B cell (primary cell): ENCODE measurements at places on chromosomes 2 and 18.
A peak's percentile ranks its signal among the peaks of the same experiment; 100 is the strongest.

DNA sequence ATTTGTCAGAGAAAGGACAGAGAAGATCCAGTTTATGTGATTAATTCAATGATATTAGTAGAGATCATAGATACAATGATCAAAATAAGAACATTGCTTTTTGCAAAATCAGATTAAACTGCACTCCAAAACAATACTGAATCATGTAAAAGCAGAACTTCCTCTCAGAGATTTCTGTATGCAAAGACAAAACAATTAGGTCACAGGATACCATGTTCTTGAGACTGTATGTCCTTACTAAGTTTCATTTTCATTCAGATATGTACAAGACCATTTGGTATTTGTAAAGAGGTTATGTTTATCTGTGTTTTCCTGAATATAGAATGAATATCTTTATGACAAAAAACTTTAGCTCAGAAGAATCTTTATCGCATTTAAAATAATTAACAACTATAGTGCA, 161.8 kb downstream of the DLGAP1 start:
- no peaks in the 10 kb centered on the region for H3K36me3 ChIP-seq
- no peaks in the 10 kb centered on the region for H3K27me3 ChIP-seq
- H3K27ac ChIP-seq = no peak overlapping the region

DNA sequence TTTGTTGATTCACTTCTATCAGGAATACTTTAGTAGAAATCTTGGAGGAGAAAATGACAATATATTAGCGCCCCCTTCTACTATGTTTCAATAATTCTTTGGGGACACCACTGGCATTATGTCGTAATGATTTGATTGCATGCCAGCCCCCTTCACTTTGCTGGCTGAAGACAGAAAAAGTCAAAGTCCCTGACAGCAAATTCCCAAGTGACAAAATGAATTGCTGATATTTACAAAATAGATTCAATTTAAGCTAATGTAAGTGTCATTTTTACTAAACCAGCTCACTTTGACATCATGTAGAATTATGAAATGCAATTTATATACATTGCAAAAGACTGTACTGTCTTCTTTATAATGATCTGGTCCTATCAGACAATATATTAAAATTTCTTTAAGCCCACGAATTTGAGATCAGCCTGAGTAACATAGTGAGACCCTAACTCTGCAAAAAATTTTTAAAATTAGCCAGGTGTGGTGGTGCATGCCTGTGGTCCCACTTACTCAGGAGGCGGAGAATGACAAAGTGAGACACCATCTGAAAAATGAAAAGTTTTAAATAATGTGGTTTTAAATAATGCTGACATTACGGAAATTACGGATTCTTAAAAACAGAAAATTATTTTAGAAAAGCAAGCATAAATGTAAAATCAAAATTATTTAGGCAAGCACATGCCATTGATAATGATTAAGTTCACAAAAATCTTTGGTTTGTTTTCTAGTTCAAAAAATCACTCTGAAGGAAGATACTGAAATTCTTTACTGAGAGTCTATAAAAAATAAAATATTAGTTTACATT, 520.1 kb upstream of the PKDCC start:
- H3K4me1 ChIP-seq = no peaks in the 10 kb centered on the region
- H3K4me3 ChIP-seq = no peak overlapping the region
- DNase-seq = no peak
- H3K27ac ChIP-seq = no peak overlapping the region
- no peaks in the 10 kb centered on the region for H3K27me3 ChIP-seq

GRCh38 chr2:140975237-140975636, 1155.6 kb downstream of the LRP1B start:
- no peak for DNase-seq
- H3K36me3 ChIP-seq = no peaks in the 10 kb centered on the region
- H3K4me3 ChIP-seq = no peak overlapping the region
- H3K4me1 ChIP-seq = no peaks in the 10 kb centered on the region
- no peak overlapping the region for H3K27ac ChIP-seq

DNA sequence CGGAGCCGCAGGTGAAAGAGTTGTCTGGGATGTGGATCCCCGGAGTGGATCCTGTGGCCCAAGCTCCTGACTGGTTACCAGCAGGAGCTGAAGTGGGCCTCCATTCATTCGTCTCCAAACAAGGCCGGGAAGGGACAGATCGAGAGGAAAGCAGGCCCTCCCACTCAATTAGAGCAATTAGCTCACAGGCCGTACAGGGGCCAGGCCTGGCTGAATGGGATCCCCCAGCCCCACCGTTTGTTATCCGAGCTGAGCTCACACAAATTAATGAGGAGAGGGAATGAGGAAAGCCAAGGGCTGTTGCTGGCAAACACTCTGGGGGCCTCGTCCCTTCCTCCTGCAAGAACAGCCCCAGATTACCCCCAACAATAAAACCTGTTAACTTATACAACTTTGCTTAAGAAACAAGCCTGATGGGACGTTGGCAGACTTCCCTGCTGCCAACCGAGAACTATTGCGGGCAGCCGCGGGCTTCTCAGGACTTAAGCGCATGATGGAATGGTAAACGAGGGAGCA, 338.0 kb downstream of the BCL11A start:
- no peak for DNase-seq
- H3K4me1 ChIP-seq = no peaks in the 10 kb centered on the region
- no peaks in the 10 kb centered on the region for H3K36me3 ChIP-seq
- H3K27ac ChIP-seq = no peak overlapping the region
- H3K4me3 ChIP-seq = no peak overlapping the region

DNA sequence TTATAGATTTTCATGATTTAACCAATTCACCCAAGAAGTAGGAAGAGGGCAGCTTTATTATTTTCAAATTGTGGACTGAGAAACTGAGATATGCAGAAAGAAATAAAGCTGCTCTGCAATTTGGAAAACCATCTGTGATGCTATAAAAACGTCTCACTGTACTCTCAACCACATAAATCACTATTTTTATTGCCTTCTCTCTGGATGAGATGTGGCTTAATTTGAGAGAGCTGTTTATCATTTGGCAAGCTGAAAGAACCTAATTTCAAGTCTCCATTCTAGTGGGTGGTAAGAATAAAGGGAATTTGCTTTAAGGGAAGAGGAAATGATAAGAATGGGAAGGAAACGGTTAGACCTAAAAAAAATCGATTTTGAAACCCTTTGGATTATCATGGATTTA, 49.9 kb upstream of the CYP1B1 start:
- no peaks in the 10 kb centered on the region for H3K27me3 ChIP-seq
- no peak overlapping the region for H3K27ac ChIP-seq

DNA sequence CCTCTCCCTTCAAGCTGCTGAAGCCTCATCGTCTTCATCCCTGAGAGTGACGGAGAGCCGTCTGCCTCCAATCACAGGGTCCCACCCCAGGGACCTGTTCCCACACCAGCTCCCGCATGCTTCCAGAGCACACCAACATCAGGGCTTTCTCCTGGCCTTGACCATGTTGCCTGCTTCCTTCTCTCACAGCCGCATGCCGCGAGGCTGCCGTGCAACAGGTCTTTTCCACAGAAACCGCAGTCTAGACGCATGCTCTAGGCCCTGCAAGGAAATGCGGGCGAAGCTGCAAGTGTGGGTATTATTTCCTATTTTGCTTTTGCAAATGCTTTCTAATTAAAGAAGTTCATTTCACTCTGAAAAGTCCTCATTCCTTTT, 277.8 kb downstream of the EIPR1 start:
- no peak overlapping the region for H3K27ac ChIP-seq
- no peak overlapping the region for H3K4me3 ChIP-seq
- no peak for DNase-seq

GRCh38 chr18:10032331-10033015, 118.7 kb downstream of the VAPA start:
- DNase-seq = peak; percentile 72
- no peaks in the 10 kb centered on the region for H3K36me3 ChIP-seq
- H3K4me3 ChIP-seq = peak overlapping the region; percentile 71
- H3K27ac ChIP-seq = peak overlapping the region; percentile 59
- H3K27me3 ChIP-seq = no peaks in the 10 kb centered on the region
- peaks cover 15% of the 10 kb centered on the region for H3K4me1 ChIP-seq

GRCh38 chr2:66565291-66565690, 130.4 kb downstream of the MEIS1 start:
- DNase-seq = no peak
- no peaks in the 10 kb centered on the region for H3K4me1 ChIP-seq
- no peaks in the 10 kb centered on the region for H3K27me3 ChIP-seq
- H3K4me3 ChIP-seq = no peak overlapping the region
